ELR (cell line): ENCODE measurements at places on chromosomes 4 and X.

- no peak for DNase-seq
Measured at GRCh38 chrX:137550665-137551261, 15.2 kb upstream of the ZIC3 start.

GRCh38 chrX:110836451-110836850 is 40.8 kb upstream of the CHRDL1 start:
- DNase-seq = no peak

DNA sequence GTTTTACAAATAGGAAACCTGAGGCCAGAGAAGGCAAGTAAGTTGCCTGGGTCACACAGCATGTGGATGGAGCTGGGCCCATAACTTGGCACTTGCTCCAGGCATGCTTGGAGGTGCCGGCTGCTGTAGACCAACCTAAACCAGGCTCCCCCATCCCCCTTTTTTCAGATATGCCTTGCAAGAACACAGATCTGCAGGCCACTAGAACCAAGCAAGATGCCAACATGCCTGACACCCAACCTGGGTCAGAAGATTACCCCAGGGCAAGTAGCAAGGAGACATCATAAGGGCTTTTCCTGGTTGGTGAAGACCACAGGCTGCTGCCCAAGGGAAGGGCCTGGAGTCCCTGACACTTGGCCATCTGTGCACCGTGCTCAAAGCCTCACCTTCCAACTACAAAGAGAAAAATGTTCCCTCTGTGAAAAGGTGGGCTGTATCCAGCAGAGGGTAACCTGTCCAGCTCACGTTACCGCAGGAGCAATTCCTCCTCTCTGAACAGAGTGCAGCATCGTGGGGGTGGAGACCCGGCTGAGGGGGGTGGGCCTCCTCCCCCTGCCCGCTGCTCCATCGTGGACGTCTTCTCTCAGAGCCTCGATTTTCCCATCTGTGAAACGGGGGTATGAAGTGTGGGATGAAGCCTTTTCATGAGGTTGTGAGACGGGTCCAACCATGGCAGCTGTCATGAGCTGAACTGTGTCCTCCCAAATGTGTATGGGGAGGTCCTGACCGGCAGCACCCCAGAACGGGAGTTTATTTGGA is 23.0 kb downstream of the HMX1 start:
- DNase-seq = no peak

GRCh38 chr4:36285784-36286480 is 4.5 kb downstream of the DTHD1 start:
- peak; percentile 63 for DNase-seq

DNA sequence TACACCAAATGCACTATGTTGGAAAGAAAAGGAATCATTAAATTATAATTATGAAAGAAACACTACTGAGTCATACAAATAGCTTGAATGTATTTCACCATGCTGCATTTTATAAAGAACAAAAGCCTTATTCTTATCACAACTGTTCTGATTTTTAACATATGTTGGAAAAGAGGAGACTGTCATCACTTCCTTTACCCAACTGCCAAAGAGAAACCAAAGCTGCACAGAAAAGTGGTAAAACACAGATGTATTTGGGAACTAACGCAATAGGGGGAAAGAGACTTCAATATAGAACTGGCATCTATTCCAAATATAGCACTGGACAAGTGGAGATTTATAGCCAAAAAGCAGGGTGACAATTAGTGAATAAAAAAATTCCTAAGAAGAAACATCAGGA is 181.0 kb downstream of the SPANXN3 start:
- no peak for DNase-seq

GRCh38 chr4:79626611-79627010 is 218.6 kb upstream of the GK2 start:
- DNase-seq = no peak

- DNase-seq = peak; percentile 77
Measured at GRCh38 chr4:122827879-122828601, 1.4 kb downstream of the FGF2 start.

DNA sequence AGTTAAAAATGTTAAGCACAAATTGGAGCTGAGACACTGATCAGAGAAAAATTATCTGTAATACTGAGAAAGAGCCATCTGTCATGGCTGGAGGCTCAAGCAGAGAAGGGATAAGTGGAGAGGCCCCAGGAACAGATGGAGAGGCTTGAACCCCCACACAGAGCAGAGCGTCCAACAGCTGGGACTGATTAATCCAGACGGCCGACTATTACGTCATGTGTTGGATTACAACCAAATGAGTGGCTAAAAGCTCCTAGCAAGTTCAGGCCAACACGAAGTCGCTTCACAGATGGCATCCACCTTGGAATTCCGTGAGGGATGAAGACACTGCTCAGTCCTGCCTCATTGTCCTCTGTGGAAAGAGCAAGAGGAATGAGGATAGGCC is 57.7 kb upstream of the ATXN3L start:
- DNase-seq = peak; percentile 55

DNA sequence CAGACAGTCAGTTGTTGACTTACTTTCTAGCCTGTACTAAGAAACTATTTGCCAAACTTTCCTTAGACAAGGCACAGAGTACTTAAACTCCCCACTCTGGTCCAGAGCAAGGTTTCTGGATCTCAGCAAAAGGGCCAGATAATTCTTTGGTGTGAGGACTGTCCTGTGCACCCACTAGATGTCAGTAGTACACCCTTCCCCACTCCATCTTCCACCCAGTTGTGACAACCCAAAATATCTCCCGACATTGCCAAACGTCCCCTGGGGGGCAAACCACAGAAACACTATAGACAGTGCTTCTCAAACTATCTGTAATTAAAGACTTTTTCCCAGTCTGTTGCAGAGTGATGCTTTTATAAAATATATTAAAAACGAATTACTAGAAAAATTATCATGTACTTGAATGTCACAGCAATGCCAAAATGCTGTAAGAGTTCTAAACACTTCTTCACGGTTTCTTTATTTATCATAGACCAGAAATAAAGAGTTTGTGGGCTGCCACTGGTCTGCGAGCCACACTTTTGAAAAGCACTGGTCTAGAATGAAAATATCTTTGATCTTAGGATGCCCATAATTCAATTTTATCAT is 203.5 kb downstream of the PRDM5 start:
- DNase-seq = peak; percentile 54

- DNase-seq = peak; percentile 92
Measured at GRCh38 chrX:283115-283845, 2.1 kb downstream of the PLCXD1 start.

DNA sequence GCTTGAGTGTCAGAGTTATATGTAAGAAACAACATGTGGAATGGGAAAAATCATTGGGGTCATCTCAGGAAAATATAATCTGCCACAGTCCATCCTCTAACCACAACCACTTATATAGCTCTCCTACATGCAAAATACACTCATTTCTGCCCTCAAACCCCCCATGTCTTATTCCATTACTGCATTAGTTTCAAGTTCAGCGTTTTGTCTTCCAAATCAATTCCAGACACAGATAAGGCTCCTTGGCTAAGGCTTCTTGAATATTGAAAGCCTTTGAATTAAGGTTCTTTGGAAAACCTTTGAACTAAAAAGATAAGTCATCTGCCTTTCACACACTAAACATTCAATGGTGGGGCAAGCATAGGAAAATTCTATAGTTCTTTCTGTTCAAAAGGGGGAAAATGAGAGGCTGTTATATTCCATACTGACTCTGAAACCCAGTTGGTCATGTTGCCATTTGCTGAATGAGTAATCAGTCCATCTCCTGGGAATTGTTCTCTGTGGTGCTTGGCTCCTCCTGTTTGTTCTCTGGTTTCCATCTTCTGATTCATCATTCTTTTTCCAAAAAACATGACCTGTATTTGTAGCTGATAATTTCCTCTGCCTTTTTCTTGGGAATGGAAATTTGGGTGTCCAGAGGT is 218.7 kb downstream of the BMPR1B start:
- DNase-seq = no peak

GRCh38 chrX:41236629-41237028 is 97.3 kb upstream of the DDX3X start:
- DNase-seq = no peak

GRCh38 chr4:75634951-75635350 is 4.6 kb upstream of the CDKL2 start:
- DNase-seq = peak; percentile 29

GRCh38 chr4:24054910-24055309 is 165.1 kb upstream of the PPARGC1A start:
- no peak for DNase-seq

GRCh38 chrX:76428243-76429130 is 977 bp downstream of the MAGEE1 start:
- no peak for DNase-seq

DNA sequence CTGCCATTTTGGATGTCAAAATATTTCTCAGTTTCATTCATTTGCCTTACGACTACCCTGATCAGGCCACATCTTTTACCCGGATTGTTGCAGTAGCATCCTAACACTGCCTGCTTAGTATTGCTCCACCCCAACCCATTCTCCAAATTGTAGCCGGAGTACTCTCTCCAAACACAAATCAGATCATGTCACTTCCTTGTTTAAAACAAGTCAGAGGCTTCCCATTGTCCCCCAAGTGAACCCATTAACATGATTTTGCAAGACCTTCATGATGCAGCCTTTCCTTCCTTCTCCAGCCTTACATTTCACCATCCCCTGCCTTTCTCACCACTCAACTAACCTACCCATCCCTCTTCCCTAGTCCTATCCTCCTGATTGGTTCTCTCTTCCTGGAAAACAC is 53.1 kb downstream of the FANCB start:
- DNase-seq = no peak

- DNase-seq = peak; percentile 80
Measured at GRCh38 chr4:85968945-85969819, 390.7 kb downstream of the MAPK10 start.

- no peak for DNase-seq
Measured at GRCh38 chr4:87758270-87758669, 41.1 kb upstream of the IBSP start.

GRCh38 chr4:118034053-118034785 is at the start of gene NDST3:
Gene NDST3, plus strand, starts transcription at chr4:118034486. Its CDS starts 19,425 bp downstream, at chr4:118053911.
- peak; percentile 81 for DNase-seq

DNA sequence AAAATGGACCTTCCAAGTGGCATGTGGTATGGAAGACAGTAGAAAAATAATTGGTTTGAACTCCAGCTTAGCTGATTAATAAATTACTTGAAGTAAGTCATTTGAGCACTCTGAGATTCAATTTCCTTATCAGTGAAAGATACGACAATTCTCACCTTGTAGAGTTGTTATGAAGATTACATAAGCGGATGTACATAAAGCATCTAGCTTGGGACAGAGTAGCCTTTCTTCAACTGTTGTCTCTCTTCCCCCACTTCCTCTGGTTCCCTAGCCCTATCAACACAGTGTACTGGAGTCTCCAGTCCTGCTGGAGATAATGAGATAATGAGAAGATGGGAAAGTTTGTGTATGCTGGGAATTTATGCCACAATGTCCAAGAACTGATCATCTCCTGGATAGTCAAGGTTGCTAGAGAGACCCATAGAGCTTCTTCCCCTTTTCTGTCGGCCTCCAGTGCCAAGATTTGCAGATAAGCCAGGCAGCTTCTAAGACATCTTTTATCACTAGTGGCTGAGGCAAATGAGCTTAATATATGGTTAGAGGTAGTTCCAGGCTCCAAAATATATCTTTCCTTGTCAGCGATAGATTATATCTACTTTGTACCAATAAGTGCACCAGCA is 33.9 kb downstream of the VSIG4 start:
- no peak for DNase-seq

DNA sequence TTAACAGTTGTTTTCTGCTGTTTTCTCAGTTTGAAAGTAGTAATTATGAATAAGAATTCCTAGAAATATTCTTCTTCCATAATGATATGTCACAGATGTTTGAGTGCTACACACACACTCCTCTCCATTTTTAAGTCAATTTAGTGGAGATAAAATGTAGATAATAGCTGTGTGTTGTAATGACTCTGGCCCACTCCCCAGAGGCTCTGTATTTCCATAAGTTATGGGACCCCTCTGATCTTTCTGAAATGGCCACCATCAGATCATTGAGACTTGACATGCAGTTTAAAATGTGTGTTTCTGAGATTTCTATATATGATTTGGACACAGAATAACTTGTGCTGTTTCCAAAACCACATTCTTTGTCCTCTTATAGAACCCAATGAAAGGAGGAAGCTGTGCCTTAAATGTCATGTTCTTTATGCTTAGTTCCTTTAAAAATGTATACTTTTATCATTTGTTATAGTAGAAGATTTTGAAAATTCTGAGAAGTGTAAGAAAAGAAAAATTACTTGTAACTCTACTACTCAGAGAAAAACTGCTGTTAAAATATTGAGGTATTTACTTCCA is 46.4 kb downstream of the GAB1 start:
- no peak for DNase-seq

DNA sequence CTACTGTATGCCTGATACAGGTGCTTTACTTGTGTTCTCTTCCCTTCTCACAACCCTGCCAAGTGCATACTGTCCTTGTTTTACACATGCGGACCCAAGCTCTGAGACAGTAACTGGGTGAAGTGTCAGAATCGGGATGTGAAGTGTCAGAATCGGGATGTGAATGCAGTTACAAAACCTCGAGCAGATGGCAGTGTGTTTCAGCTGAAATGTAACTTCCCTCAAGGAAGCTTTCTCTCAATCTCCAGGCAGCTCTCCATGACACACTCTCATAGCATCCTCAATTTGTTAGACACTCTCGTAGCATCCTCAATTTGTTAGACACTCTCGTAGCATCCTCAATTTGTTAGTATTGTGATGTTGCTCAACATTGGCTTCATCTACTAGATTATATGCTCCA is 1.1 kb upstream of the HPSE start:
- DNase-seq = no peak

GRCh38 chr4:138572007-138572406 is 329.9 kb upstream of the SLC7A11 start:
- peak; percentile 24 for DNase-seq

GRCh38 chrX:15464704-15465103 is 28.4 kb downstream of the PIR start:
- no peak for DNase-seq

DNA sequence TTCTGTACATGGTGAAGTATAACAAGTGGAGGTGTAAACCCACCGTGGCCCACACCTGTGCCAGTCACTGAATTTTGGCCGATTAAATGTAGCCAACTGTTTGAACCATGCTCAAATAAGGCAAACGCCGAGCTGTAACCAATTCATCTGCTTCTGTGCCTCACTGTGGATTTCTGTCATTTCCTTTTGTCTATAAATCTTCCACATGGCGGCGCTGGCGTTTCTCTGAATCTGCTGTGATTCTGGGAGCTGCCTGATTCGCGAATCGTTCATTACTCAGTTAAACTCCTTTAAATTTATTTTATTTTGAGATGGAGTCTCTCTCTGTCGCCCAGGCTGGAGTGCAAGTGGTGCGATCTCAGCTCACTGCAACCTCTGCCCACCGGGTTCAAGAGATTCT is 19.2 kb downstream of the SUPT20HL2 start:
- peak; percentile 61 for DNase-seq

- DNase-seq = no peak
Measured at GRCh38 chr4:27008679-27009078, 148.0 kb downstream of the STIM2 start.

DNA sequence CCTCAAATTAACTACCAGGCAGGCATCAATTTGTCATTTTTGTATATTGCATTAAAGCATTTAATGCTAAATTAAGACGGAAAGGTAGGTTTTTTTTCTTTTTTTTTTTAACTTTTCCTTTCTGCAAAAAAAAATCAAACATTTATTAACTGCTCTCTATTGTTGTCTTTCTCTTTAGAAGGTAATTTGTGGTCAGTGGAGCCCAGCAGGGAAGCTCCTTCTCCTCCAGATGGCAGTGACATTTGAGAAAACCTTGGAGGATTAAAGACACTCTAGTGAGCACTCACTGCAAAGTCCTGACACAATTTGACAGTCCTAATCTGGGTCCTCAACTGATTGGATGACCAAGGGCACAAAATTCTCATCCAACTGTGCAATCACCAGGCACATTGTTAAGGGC is 102.4 kb downstream of the SLIT2 start:
- DNase-seq = no peak

GRCh38 chrX:140949233-140949632 is 53.2 kb upstream of the SPANXB1 start:
- peak; percentile 43 for DNase-seq

- DNase-seq = peak; percentile 1
Measured at GRCh38 chrX:21438792-21439191, 64.6 kb downstream of the CNKSR2 start.
